ENCODE measurements at places on chromosomes 4 and X.
A peak's percentile ranks its signal among the peaks of the same experiment; 100 is the strongest.

DNA sequence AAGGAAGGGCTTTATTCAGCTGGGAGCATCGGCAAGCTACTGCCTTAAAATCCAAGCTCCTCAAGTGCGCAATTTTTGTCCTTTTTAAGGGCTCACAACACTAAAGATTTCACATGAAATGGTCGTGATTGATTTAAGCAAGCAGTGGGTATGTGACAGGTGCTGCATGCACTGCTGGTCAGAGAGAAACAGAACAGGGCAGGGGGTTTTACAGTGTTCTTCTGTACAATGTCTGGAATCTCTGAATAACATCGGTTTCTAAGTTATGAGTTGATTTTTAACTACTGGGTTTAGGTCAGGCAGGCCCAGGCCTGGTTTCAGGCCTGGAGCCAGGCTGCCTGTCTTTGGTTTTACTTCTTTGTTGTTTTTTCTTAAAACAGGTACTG, 6.0 kb downstream of the UGT2B17 start:
- no peak for DNase-seq

GRCh38 chr4:128536746-128537145, 249.1 kb upstream of the PGRMC2 start:
- DNase-seq: no peak

- no peak for DNase-seq
Observed at GRCh38 chrX:100643956-100644860, at the start of gene SRPX2. Gene SRPX2, plus strand, starts transcription at chrX:100644199. Its CDS starts 2,124 bp downstream, at chrX:100646323.

DNA sequence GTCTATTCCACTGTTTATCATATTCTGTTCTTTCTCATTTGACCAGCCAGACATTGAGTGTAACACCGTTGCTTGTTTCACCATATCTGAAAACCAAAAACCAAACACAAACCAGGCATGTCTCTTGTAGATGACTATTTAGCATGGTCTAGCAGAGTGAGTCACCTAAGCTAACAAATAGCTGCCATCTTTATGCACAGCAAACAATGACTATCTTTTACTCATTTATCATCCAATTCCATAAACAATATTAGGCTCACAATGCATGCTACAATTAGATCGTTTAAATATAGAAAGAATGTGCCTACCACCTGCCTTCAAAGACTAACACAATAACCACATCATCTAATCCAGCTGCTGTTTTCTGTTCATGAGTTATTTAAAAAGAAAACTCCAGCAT, 495.4 kb downstream of the PCDH19 start:
- no peak for DNase-seq

DNA sequence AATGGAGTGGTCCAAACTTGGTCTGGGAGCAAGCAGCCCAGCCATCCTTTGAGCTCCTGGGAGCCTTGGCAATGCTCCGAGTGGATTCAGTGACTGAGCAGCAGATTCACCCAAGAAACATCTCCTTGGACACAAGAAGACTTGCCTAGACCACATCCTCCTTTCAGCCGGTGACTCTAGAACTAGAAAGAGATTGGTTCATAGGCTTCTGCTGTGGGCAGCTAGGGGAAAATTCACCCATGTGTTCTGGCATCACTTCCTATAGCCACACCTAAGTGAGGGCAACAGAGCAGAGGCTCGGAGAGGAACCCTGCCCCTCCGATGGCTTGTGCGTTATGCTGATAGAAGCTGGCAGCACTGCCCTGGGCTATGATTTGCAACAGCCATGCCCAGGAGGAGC, 16.0 kb downstream of the ZNF275 start:
- no peak for DNase-seq

- no peak for DNase-seq
Observed at GRCh38 chrX:38095971-38096529, 89.7 kb downstream of the SYTL5 start.

DNA sequence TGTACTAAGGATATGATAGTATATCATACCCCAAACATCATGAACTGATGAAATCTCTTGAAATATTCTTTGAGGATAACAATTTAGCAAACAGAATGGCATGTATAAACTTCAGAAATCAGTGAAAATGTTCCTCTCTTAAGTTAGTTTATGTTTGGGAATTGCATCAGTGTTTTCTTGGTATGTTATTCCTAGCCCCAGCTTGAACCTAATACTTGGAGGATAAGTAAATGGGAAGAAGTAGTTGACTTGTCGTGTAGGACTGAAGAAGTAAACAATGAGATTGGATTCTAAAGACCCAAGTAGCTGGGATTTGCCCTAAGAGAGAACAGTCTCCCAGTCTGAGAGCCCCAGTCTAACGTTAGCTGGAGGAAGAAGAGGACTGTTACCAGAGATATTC, 355.7 kb downstream of the GALNTL6 start:
- no peak for DNase-seq

DNA sequence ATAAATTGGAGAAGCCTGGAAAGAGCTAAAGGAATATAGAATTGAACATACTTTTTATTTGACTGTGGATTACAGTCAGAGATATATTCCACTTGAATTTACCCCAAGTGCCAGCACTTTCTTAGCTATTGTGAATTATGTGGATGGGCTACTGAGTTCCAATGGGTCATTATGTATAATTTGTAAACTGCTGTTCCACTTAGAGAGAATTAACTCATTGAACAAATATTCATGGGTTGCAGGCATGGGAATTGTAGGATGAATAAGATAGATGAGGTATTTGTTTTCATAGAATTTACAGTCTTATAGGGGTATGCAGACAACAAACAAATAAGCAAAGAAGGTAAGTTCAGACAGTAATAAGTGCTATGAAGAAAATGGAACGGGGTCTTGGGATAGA, 195.7 kb downstream of the SHROOM3 start:
- DNase-seq: no peak

- no peak for DNase-seq
Observed at GRCh38 chr4:184845367-184846021, 19.7 kb upstream of the ACSL1 start.

DNA sequence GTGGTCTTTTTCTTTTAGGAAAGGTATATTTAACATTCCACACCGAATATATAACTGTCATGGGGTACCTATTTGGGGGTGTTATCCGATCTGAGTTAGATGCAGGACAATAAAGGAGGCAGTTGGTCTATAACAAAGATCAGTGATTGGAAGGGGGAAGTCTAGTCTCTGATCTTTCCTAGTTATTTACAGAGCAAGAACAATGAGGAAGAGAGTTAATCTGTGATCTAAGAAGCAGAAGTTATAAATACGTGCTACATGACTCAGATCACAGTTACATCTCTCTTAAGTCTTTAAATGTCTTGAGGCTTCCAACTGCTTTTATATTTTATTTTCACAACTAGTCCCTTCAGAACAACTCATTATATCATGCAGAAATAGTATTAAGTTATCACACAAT, 33.2 kb upstream of the ARMCX4 start:
- no peak for DNase-seq

GRCh38 chr4:154982187-154983047, 201.3 kb downstream of the RBM46 start:
- no peak for DNase-seq

- DNase-seq: no peak
Observed at GRCh38 chr4:3263876-3264193, 14.9 kb downstream of the MSANTD1 start.

GRCh38 chr4:159455675-159456237, 352.9 kb downstream of the RAPGEF2 start:
- no peak for DNase-seq

GRCh38 chr4:106240699-106241098, 75.3 kb downstream of the TBCK start:
- DNase-seq: no peak

DNA sequence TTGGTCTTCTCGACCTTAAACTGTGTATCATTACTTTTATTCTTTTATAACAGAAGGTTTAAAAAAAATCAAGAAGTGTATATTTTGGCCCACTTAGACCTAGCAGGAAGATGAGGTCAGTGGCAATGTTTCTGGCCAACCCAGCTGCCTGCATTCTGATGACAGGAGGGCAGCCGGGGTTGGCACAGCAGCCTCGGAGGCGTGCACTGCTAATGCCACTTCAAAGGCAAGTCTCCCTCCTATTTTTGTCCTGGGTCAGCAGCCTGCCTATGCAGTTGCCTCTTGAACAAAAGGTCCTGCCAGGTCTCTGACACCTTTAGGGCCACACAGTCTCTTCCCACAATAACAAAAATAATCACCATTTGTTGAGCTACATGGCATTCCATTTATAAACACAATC, 89.4 kb upstream of the MYOZ2 start:
- DNase-seq: no peak

DNA sequence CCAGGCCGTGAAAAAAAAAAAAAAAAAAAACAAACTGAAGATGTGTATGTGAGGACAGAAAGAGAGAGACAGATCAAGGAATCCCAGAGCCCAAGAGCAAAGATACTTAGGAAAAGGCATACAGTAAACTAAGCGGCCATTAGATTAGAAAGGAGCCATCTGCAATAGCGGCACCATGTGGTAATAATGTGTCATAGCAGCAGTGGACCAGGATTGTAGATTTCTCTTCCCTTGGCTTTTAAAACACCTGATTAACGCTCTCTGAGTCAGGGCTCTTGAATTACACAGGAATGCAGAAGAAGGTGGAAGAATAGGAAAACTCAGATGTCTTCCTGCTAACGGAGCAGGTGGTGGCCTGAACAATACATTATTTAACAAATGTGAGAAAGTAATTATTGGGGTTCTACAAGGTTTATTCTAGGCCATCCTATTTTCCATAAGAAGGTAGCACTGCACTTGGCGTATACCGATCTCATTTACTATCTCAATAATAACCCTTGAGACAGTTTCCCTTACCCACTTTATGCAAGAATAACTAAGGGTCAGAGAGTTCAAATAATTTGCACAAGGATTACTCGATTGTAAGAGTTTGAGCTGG, 182.7 kb downstream of the KCNIP4 start:
- peak; percentile 21 for DNase-seq

- no peak for DNase-seq
Observed at GRCh38 chr4:157509341-157509740, 288.8 kb downstream of the GRIA2 start.

DNA sequence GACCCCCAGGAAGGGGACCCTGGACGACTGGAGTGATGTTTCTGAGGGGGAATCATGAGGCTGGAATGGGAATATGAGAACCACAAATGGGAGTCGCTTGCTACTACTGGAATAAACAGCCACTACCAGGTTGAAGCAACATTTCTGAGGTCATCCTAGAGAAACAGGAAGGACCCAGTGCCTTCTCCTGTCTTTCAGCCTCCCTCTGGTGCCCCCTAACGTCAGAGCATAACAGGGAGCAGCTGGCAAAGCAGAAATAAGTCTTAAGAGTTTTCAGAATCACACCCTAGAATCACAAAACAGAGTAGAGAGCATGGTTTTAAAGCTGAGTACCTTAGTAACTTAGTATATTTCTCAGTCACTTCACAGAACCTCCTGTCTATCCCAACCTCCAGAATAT, 347.8 kb upstream of the PITX2 start:
- no peak for DNase-seq

DNA sequence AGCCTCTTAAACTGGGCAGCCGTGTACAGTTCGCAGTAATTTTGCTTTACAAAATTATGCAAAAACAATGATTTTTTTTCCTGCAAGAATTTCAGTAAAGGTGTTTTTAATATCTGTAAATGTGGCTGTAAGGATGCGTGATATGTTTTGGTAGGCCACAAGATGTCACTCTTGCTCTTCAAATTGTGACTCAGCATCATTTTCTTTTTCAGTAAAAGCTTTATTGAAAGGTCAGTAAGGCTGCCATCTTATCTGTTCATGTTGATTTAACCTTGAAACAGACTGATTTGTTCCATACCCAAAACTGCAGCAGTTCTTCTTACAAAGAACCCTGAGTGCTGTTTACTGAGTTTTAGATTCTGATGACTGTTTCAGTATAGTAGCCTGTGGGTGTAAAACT, 39.9 kb downstream of the TXLNG start:
- DNase-seq: no peak

DNA sequence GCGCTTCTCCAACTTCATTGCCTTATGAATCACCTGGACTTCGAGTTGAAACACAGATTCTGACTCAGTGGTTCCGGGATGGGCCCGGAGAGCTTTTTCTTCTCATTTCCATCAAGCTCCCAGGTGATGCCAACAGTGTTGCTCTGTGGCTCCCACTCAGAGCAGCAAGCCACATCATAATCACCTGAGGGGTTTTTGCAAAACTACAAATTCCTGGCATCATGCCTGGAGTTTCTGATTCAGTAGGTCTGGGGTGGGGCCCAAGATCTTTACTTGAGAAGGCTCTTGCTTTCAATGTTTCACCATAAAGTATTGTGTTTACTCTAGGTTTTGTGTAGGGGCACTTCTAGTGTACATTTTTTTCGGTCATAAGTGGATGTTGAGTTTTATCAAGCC, 7.0 kb downstream of the MTM1 start:
- peak; percentile 57 for DNase-seq

GRCh38 chrX:138127314-138127713, 561.4 kb downstream of the ZIC3 start:
- no peak for DNase-seq

GRCh38 chr4:93217431-93217830, 611.1 kb upstream of the ATOH1 start:
- no peak for DNase-seq

- DNase-seq: no peak
Observed at GRCh38 chr4:4443821-4444220, 56.9 kb downstream of the NSG1 start.

DNA sequence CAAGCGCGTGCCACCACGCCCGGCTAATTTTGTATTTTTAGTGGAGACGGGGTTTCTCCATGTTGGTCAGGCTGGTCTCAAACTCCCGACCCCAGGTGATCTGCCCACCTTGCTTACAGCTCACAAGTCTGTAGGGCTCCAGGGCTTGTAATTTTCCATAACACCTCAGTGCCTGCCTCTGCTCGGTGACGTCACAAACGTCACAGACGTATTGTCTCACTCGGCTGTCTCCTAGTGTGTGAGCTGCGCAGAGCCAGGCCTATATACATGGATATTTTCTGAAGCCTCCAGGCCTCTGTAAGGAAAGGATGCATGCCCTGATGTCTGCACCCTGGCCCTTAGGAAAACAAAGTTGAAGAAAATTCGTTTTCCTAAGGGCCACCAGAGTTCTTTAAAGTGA, 8.6 kb upstream of the NKRF start:
- DNase-seq: no peak

GRCh38 chr4:23213198-23213597, 520.5 kb downstream of the GBA3 start:
- no peak for DNase-seq

DNA sequence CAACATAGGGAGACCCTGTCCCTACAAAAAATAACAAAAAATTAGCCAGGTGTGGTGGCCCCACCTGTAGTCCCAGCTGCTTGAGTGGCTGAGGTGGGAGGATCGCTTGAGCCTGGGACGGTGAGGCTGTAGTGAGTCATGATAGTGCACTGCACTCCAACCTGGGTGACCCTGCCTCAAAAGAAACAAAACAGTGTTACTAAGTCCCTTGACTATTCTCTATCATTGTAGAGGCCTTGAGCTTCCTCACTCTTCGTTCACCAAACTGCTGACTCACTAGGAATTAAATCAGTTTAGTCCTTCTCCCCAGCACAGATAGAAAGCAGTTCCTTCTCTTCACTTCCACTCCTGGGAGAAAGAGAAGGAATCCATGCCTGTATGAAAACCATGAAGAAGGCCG, 14.5 kb downstream of the CDS1 start:
- DNase-seq: no peak

DNA sequence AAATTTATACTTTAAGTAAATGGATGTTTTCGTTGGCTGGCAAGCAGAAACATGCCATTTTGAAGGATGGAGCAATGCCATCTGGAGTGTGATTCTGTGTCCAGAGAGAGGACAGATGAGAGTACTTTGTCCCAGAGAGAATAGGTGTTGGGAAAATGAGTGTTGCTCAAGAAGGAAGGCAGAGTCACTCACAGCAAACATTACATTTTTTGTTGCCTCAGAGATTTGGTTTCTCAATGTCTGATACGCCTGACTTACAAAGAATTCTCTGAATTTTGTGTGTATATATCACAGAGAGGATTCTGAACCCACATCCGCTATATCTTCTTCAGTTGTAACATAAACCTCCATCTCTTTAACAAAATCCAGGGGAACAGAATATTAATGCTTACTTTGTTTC, 102.8 kb upstream of the PCDH18 start:
- DNase-seq: no peak
